ENCODE measurements at places on chromosomes 13 and 19.

DNA sequence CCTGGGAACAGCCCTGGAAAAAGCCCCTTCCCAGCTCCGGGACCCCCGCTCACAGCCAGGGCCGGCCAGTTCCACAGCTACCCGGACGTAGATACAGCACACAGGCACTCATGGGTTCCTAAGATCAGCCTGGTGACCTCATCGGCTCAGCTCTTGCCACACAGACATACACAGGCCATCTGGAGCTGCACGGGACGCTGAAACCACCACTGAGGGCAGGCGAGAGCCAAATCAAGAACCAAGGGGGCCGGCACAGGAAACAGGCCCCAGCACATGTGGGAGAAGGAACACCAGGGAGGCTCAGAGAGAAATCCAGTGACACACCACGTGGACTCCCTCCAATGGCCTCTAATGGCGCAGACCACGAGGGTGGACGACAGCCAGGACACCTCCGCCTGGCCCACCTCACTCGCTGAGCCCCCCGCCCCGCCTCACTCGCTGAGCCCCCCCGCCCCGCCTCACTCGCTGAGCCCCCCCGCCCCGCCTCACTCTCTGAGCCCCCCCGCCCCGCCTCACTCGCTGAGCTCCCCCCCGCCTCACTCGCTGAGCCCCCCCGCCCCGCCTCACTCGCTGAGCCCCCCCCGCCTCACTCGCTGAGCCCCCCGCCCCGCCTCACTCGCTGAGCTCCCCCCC, 69.7 kb upstream of the C13orf46 start:
- peak; percentile 80 for DNase-seq

DNA sequence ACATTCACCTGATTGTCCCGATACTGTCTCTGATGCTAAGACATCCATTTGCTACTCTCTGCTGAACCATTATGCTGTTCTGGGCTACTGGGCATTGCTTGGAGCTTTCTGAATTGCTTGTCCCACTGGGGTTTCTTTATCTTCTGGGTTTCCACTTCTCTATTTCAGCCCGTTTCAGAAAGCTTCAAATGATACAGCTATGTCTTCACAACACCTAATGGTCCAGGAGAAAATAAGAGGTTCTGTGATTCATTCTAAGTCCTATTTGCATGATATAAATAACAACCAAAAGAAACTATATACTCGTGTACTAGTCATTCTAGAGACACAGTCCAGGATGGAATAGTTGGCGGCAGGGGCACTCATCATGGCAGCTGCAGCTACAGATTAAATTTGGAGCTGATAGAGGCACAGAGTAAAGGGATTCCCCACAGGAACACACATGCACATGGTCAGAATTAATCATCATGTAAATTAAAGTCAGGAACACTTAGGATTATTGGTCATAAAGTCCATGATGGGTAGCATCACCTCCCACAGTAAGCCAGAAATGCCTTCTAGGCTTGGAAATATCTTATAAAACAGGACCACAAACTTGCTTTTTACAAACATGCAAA, 33.3 kb upstream of the SCEL start:
- no peak for DNase-seq

DNA sequence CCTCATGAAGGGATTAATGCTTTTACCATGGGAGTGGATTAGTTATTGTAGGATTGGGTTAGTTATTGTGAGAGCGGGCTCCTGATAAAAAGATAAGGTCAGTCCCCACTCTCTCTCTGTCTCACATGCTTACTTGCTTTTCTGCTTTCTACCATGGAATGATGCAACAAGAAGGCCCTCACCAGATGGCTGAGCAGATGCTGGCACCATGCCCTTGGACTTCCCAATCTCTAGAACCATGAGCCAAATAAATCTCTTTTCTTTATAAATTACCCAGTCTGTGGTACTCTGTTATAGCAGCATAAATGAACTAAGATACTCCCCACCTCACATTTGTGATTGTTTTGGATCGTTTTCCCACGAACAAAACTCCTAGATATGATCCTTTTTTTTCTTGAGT, 353.8 kb downstream of the DNAJC15 start:
- no peak for DNase-seq

DNA sequence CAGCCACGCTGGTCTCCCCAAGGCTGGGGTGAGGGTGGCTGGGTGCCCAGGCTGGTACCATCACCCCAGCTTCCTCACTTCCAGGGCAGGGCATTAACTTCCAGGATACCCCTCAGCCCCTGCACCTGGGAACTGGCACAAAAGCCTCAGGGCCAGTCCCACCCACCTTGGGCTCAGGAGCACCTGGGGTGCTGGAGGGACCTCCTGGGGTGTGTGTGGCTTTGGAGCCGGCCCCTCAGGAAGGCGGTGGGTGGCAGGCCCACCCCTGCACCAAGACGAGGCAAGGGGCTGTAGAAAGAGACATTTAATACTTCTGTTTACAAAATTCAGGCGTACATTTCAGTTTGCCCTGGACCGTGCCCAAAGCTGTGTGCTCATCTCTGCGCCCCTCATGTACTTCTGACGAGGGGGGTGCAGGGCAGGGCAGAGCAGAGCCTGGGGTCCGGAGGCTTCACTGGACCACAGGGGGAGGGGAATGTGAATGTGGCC, 16.8 kb downstream of the MPND start:
- no peak for DNase-seq

GRCh38 chr19:23999821-24000610, 85.3 kb downstream of the ZNF726 start:
- DNase-seq: no peak

DNA sequence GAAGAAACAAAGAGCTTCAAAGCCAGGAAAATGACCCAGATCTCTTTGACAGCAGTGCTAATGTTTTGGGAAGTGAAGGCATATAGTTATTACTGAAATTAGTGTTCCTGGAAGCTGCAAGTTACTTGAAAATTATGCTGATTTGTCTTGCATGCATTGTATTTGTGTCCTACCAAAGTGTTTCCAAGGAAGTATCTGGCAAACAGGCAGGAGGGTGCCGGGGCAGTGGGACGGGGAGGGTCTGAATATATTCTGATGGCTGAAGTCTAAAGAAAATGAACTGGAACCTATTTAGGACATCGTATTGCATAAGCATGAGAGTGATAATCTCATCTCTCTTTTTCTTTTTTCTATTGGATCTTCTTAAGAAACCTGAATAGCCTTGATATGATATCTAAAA, 9.0 kb downstream of the RNASEH2B start:
- DNase-seq: no peak

DNA sequence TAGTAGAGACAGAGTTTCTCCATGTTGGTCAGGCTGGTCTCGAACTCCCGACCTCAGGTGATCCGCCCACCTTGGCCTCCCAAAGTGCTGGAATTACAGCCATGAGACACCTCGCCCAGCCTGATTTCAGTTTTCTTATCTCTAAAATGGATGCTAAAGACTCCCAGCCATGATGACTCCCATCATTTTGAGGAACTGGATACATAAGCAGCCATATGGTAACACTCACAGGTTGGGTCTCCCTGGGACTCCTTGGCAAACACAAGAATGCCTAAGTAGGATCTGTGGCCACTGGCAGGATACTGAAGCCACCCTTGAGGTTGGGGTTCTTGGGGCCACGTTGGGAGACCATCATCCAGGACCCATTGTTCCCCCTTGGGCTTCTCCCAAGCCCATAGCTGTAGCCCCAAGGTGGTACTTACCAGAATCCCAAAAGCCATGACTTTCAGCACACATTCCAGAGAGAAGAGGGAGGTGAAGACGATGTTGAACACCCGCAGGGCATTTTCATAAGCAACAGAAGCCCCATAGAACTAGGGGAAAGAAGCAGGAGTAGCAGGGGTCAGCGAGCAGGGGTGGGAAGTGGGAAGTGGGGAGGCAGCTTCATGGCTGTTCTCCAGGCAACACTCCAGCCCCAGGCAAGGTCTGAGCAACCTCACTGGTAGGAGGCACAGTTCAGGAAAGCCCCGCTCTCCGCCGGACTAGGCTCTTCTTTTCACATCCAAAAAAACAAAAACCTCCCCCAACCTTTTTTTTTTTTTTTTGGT, 102.5 kb downstream of the IER2 start:
- DNase-seq: no peak

DNA sequence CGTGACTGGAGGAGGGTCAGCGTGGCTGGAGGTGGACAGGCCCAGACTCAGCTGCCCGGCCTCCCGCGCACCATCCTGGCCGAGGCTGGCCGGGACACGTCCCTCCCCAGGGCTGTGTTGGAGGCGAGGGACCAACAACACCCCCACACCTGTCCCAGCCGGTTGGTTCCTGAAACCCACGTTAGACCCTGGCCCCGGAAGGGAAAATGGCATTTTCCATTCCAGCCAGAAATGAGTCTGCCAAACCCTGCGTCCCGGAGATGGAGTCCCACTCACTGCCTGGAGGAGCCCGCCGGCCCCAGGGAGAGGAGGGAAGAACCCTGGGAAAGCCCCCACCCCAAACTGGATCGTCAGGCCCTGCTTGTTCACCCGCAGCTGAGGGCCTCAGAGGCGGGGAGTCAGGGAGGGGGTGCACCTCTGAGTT, 4.8 kb upstream of the WDR18 start:
- DNase-seq: no peak

DNA sequence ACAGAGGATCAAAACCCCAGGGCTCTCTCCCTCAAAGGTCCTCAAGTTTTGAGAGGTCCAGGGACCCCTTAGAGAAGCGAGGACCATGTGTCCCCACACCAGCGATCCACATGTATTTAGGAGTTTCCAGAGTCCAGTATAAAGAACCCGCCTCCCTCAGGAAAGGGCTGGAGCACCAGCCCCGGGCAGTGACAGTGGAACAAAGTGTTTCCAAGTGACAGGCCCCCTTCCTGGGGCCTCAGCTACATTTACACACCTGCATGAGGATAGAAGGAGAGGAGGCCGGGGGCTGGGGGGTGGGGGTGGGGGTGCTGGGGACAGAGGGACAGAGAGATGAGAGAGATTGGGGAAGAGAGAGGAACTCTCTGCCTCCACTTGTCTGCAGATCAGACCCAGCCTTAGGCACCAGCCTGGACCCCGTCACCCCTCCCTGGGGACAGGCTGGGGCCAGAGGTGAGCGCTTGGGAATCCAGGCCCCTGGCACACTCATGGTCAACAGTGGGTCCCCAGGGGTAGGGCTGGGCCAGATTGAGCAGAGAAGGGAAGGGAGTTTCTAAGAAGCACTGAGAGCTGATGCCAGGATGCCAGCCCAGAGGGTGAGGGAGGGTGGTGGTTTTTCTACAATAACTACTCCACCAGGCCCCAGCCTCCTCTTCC, 802 bp downstream of the BCAM start:
- no peak for DNase-seq

GRCh38 chr13:38518328-38518727, 168.5 kb upstream of the FREM2 start:
- no peak for DNase-seq

DNA sequence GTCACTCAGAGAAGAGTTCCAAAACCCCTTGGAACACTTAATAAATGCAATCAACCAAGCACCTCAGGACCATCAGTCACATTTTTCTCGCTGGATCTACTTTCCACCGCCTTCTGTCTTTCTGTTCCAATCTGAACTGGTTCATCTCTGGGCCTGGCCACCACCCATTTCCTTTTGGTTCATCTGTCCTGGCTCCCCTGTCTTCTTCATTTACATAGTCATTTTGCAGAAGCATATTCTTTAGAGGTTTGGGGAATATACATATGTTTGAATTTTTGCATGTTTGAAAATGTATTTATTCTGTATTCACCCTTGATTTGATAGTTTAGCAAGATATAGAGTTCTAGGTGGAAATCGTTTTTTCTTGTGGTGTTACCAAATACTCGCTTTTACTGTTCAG, 188.2 kb downstream of the MTUS2 start:
- DNase-seq: no peak

GRCh38 chr19:15671891-15672579, 852 bp upstream of the CYP4F12 start:
- no peak for DNase-seq

DNA sequence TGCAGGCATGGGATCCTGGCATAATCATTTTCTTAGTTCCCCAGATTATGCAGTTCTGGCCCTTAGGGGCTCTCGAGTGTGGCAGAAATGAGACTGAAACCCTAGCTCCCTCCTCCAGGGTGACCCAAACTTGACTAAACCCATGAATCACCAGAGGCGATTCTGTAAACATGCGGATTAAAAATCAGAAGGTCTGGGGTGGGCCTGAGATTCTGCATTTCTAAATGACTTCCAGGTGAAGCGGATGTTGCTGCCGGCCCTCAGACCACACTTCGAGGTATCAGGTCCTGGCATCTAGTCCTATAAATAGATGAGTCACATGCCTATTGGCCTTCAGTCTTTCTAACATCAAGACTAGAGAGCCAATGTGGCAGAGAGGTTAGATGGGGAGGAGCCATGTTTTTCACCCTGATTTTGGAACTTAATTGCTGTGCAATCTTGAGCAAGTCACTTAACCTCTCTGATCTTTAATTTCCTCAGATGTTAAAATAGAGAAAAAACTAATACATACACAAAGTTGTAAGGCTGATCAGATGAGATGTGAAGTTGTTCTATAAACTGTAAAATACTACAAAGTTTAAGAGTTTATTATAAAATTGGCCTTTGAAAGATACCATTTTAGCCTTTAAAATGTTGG, 431.2 kb downstream of the FOXO1 start:
- DNase-seq: no peak

DNA sequence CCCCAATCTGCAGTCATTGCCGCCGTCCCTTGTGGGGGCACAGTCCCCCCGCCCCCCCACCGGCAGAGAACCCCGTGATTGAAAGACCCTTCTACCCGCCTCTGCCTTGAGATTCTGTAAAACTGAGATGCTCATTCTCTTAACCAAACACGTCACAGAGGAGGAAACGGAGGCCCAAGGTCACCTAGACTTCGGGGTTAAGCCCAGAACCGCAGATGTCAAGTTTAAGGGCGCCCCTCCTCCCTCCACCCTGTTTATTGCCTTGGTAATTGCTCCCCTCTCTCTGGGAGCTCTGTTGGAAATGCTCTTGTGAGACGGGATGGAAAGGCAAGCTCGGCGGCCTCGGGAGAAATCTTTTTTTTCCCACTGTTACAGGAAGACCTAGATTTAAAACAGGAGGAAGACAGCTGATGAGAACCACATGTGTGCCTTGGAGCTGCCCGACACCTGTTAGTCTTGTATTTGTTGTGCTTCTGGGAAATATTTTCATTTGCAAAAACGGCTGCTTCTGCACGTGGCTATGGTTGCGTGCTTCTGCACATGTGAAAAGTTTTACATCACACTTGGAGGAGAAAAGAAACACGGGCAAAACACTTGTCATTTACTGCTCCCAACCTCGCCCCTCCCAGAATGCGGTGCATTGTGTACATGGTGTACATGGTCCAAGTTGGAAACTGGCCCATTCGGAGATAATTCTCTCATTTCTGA, 1.1 kb upstream of the MED26 start:
- peak; percentile 47 for DNase-seq

- DNase-seq: peak; percentile 60
These were observed 8.8 kb downstream of the SPPL2B start for GRCh38 chr19:2337329-2337707.

Measured in skeletal muscle cell (primary cell).